Heart left ventricle (tissue), 16 donors: ENCODE measurements at places on chromosomes 7 and 10.

DNA sequence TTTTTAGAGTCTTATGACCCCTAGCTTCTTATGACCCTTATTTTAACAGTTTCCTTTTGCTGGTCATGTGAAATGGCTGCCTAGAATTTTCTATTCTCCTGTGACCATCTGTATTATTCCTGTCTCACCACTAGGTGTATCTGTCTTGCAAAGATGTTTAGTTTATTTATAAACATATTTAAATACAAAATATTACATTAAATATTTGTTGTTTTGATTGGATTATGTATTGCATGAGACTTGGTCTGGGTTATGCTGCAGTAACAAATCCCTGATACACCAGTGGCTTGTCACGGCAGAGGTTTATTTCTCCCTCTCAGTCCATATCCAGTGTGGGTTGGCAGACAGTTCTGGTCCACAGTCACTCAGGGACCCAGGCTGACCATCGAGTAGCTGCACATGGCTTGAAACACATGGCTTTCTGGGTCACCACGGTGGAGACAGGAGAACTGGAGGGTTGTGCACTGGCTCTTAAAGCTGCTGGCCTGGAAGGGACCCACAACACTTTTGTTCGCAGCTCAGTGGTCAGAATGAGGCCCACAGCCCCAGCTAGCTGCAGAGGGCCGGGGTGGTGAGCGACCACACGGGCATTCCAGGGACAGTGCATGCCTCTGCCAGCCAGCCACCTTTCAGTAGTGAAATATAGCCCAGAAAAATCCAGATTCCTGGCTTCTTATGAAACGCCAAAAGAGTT is 7.4 kb downstream of the RASSF4 start:
- DNase-seq, result peak; percentile 13

- DNase-seq, result no peak
Measured at GRCh38 chr7:116212869-116213268, 2.5 kb downstream of the TES start.

DNA sequence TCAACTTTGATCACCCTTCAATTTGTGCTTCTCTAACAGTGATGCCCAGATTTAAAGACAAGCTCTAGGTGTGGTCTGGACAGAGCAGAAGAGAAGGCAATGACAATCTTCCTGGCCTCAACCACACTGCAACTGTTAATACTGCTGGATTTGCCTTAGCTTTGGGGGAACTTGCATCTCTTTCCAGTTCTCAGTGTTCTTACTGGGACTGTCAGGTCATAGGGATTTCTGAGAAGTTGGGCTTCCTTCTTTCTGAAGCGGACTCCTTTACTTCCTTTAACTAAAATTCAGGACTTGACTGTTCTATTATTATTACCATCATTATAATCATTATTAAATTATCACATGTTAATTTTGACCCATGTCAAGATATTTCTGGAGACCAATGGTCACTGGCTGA is 80.8 kb downstream of the OSBPL3 start:
- no peak for DNase-seq

DNA sequence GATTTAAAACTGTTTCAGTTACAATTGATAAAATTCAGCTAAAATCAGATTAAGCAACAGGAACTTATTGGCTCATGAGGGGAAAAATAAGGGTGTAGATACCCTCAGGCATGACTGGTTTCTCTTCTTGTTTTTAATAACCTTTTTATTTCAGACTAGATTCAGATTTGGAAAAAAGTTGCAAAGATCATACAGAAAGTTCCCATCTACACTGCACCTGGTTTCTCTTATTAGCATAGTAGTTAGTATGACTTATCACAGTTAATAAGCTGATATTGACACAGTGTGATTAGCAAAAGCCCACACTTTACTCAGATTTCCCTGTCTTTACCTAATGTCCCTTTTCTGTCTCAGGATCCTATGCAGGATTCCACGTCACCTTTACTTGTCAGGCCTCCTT is 53.3 kb downstream of the HTR5A start:
- no peak for DNase-seq

DNA sequence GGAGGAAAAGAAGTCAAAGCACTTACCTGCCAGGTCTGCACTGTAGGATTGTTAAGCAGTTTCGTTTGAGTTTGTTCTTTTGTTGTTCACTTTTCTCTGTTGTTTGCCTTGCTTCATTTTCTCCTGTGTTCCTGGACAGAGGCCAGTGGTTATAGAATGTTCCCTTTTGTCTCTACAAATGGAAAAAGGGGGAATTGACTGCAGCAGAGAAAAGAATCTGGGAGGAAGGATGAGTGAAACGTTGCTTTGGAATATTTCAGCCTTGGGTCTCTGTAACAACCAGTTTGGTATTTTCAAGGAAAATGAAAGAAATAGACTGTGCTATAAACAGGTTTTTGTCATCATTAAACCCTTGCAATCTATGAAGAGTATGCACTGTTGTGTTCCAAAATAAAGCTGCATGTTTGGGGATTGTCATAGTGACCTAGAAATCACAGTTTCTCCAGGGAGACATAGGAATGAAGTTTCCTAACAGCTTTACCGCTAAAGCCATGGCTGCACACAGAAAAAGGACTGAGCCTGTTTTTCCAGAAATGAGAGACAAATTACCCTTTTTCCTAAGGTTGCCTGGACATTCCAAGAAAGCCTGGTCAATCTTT is 60.8 kb upstream of the HABP2 start:
- no peak for DNase-seq

DNA sequence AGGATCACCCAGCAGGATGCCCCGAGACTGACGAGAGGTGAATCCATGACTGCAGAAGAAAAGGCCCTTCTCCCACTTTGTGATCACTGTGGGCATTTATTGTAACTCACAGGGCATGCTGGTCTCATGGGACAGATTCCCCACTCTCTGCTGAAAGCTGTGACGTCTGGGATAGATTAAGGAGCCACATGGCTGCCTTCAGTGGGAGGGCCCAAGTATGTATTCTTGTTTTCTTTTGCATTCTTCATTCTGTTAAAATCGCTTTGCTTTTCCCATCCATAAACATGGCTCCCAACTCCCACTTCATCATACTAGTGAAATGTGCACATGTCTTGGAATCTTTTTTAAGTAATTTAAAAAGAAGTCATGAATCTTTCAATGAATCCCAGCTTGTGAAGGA is 67.2 kb downstream of the FAM107B start:
- no peak for DNase-seq

GRCh38 chr7:120169996-120170783 is 102.8 kb upstream of the KCND2 start:
- DNase-seq, result no peak

DNA sequence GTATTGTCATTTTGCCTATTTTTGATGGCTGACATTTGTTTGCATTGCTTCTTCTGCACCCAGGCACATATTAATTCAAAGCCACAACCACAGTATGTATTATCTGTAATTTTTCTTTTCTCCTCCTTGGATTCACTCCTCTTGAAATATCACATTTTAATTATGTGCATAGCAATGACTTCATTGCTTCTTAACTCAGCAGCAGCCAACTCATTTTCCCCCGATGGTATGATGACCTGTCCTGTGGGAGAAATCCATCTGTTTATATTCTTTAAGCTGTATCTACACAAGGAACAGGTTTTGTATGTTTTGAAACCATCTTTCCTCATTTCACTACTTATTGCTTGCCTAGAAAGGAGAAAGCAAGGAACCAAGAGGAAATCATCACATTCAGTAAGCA is 588.8 kb downstream of the INHBA start:
- no peak for DNase-seq

DNA sequence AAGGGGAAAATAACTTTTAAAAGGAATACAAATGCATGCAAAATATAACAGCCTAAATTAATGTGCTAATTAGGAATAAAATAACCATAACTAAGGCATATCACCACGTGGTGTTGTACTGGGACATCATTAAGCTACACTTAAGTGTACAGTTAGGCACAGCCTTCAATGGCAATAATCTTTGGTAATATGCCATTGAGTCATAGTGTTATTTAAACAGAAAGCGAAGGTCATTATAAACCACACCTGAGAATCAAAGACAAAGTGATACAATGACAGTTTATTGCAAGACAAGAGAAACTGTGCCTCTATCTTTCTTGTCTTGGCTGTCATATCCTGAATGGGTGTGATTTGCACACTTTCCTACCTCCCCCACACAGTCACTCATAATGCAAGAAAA is 30.5 kb upstream of the AUTS2 start:
- no peak for DNase-seq

DNA sequence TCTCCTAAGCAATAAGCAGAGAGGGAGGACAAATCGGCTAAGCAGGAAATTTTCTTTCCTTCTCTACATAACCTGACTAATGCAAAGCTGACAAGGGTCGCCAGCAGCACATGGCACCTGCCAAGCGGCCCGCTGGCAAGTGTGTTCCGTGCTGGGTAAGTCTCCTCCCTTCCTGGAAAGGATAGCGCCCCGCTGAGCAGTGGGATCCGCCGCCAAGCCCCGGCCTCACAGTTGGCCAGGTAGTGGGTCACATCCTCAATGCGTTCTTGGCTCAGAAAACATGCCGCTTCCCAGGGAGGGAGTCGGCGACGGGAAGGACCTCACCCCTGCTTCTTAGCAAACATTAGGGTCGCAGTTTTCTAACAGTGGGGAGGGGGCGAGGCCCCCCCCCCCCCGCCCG is 488.9 kb upstream of the NUPR2 start:
- no peak for DNase-seq

- DNase-seq, result no peak
Measured at GRCh38 chr10:60123172-60123571, 216.8 kb upstream of the CCDC6 start.

DNA sequence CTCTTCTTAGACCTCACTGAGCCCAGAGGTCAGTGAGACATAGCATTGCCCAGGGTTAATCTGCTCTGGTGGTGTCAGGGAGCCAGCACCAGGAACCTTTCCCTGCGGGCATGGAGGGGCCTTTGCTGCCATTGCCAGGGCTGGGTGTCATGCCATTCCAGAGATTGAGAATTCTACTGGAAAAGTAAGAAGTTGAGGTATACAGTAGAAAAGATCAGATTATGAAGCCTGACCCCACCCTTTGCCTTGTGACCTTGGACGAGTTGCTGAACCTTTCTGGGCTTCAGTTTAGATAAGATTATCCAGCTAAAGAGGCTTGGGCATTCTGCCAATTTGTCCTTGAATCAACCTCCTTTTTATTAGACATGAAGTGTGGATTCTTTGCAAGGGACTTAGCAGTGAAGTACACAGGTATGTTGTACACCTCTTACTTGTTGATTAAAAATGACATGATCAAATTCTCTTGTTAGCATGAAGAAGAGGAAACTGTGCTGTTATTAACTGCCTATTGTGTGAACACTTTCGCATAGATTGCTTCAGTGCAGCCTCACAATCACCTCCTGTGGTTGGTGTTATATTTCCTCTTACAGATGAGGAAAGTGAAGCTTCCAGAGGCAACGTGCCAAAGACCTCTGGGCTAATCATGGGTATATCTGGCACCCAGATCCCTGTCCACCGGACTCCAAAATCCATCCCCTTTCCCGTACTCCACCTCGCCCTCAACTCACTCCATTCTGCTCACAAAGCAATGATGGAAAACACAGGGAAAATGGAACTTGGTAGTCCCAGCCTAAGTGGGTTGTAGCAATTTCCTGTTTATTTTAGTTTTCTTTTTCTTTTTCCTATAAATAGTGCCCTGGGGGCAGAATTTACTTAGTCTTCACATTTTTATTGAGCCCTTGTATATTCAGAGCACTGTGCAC is 151.3 kb downstream of the CAMK1D start:
- DNase-seq, result no peak

- no peak for DNase-seq
Measured at GRCh38 chr10:114477285-114477684, 73.0 kb upstream of the AFAP1L2 start.

DNA sequence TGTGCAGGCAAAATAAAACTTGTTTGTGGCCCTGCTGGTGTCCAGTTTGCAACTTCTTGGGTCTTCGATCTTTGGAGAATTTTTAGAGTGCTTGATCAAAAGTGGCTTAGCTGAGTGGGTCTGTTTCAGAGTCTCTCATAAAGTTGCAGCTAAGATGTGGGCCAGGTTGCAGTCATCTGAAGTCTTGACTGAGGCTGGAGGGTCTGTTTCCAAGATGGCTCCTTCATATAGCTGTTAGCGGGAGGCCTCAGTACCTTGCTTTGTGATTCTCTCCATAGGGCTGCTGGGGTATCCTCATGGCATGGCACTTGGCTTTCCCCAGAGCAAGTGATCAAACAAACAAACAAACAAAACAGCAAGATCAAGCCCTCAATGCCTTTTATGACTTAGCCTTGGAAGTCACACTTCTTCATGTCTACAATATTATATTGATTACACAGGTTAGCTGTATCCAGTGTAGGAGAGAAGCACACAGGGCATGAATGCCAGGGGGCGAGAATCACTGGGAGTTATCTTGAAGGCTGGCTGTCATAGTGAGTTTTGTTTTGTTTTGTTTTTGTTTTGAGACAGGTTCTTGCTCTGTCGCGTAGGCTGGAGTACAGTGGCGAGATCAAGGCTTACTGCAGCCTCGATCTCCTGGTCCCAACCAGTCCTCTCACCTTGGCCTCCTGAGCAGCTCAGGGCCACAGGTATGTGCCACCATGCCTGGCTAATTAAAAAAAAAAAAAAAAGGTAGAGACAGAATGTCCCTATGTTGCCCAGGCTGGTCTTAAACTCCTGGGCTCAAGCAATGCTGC is 10.2 kb downstream of the CYP26A1 start:
- no peak for DNase-seq

DNA sequence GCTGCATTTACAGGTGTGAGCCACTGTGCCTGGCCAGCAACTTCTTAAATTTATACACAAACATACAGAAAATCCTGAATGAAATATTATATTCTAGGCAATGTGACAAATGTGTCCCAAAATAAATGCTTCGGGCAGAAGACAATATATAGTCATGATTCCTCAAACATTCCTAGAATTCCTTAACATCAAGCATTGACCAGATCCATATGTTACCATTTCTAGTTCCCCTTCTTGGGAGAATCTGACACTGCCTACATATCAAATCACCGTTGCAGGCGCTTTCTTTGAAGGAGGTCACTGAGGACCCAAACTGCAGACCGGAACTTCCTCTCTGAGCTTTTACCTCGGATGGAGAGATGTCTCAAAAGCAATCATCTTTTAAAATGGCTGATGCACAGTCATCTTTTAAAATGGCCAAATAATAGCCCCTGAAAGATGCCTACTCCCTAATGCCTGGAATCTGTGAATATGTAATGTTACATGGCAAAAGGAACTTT is 323.5 kb downstream of the PHF14 start:
- no peak for DNase-seq

DNA sequence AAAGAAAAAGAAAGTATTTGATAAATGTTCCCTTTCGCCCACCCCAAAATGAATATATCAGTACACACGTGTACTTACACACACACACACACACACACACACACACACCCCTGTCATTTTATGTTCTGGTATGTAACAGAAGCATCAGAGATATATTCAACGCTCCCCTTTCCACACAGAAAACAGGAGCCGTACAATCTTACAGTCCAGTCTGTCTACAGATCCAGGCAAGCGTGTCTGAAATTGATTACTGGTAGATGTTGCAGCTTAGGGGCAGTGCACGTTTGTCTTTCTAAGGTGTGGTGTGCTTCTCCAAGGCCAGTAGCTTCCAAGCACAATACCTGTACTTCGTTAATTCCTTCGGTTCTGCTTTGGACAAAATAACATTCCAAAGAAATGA is 143.7 kb upstream of the RNF32 start:
- no peak for DNase-seq
